Endothelial cell (in vitro differentiated cells): ENCODE measurements at places on chromosomes 1 and 21.

GRCh38 chr1:205291596-205291995 is 29.9 kb downstream of the NUAK2 start:
- no peak for DNase-seq

DNA sequence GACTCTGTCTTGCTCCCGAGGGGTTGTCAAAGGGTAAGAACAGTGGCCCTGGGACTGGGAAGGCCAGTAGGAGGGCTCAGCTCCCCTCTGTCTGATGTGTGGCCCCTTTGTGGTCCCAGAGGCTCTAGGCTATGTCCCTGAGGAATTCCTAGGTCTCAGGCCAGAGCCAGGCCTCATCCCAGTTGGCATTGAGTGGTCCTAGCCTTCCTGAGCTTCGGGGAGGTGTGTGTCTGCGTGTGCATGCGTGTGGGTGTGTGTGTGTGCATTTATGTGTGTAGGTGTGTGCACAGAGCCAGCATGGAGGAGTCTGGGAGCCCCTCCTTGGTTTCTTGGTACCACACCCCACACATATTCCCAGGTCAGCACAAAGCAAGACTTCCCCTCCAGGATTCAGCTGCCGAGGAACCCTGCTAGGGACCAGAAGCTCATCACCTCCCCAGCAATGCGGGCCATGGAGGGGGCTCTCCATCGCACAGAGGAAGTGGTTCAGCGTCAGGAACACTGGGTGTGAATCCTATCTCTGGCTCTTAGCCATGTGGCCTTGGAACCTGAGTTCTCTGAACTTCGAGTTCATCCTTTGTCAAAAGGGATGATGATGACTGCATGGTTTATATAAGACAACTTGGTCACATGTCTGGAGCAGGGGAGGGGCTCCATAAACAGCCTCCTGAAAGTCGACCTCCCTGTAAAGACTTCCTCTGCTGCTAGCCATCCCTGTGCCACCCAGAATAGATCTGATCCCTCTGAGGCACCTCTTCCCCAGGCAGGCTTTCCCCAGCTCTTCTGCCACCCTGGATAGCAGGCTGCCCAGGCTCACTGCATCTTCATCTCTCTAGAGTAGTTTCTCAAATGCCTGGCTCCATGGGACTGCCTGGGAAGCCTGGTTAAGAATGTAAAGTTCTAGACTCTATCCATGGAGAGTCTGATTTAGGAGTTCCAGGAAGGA is 8.3 kb upstream of the EPS8L3 start:
- no peak for DNase-seq

- DNase-seq = peak; percentile 44
These were observed 1.5 kb downstream of the HIPK1 start for GRCh38 chr1:113930499-113931161.

GRCh38 chr1:248850124-248850523 is 8.8 kb downstream of the ZNF692 start:
- DNase-seq = no peak

GRCh38 chr1:38203441-38203840 is 156.8 kb upstream of the POU3F1 start:
- no peak for DNase-seq

GRCh38 chr1:176897350-176898236 is 266.9 kb downstream of the ASTN1 start:
- DNase-seq = peak; percentile 85

DNA sequence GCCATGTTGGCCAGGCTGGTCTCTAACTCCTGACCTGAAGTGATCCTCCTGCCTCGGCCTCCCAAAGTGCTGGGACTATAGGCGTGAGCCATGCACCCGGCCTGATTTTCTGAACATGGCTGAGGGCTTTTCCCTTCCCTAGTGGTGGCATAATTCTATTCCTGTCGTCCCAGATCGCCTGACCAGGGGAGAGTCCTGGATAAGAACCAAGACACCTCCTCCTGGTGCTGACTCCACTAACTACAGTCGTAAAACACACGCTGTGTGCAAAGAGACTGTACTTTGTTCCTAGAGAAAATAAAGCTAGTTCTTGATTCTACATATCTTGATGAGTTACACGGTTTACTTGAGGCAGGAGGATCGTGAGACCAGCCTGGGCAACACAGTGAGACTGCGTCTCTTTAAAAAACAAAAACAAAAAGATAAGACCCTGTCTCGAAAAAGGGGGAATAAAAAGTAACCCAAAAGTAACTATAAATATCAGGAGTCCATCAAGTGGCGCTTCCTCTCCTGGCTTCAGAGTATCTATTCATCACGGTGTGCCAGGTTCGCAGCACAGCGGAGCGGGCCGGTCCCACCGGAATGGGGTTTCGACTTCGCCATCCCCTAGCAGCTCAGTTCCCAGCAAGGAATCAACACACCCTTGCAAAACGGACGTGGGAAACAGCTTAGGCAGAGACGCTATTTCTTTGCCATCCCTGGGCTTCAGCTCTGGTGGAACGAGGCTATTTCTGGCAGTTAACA is 973 bp downstream of the SDF4 start:
- no peak for DNase-seq

- DNase-seq = no peak
These were observed 30.0 kb downstream of the C2CD2 start for GRCh38 chr21:41923631-41924367.

DNA sequence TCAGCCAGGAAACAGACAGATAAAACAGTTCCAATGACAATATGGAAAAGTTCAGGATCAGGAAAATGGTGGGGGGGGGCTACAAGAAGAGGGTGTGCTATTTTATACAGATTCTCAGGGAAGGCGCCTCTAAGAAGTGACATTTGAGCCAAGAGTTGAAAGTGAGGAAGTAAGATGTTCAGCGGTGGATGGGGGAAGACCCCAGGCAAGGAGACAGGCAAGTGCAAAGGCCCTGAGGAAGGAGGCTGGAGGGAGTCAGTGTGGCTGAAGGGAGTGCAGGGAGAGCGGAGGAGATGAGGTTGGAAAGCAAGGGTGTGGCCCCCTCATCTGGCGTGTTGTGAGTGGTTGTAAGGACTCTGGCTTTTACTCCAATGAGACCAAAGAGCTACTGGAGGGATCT is 8.4 kb upstream of the PDZK1IP1 start:
- DNase-seq = no peak

DNA sequence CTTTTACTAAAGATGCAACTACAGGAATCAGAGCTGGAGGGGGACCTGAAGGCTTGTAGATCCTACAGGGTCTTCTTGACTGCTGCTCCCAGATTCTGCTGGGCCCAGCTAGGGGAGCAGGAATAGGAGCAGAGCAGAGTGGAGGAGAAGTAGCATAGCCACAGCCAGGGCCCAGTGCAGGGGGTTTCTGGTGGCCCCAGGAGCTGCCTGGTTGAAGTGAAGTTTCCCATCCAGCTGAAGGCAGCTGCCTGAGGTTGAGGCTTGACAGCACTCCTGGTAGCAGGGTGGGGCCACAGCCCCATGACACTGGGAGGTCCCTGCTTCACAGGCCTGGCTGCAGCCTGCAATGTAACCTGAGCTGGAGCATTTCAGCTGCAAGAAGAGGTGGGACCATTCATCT is 2.0 kb upstream of the INPP5B start:
- no peak for DNase-seq

DNA sequence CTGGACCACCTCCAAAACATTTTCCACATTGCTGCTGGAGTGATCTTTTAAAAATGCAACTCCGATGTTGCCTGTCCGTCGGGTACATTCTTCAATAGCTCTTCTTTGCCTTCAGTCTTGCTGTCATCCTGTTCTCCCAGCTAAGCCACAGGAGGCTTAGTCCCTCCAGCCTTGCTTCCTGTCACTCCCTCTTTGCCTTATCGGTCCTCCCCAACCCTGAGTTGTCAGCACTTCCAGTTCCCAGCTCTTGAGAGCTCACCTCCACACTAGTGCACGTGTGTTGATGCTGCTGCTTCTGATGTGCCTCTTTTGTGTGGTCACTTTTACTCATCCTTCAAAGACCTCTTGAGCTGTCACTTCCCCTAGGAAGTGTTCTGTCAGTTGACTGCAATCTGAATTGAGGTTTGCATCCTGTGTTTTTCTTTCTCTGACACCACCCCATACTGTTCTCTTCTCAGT is 15.3 kb downstream of the UCK2 start:
- DNase-seq = no peak

GRCh38 chr1:229859026-229859425 is 208.0 kb upstream of the GALNT2 start:
- DNase-seq = no peak

- peak; percentile 7 for DNase-seq
These were observed 2.7 kb upstream of the NEGR1 start for GRCh38 chr1:72285074-72285425.

DNA sequence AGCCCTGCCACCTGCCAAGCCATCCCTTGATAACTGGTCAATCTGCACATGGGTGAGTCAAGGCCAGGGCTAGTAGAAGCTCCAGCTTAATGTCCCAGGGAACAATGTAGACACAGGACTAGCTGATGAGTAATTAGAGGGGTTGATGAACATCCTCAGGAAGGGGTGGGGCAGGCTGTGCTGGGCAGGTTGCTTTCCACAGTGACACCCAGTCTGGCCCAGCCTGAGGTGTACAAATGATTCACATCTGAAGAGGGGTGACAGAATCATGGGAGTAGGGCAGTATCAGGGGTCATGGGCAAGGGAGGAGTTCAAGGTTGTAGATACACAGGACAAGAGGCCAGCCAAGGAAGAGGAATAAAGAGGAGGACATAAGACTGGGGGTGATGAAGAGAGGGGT is 4.3 kb downstream of the LPAR3 start:
- no peak for DNase-seq

GRCh38 chr1:60228041-60228491 is 154.5 kb upstream of the C1orf87 start:
- DNase-seq = no peak

DNA sequence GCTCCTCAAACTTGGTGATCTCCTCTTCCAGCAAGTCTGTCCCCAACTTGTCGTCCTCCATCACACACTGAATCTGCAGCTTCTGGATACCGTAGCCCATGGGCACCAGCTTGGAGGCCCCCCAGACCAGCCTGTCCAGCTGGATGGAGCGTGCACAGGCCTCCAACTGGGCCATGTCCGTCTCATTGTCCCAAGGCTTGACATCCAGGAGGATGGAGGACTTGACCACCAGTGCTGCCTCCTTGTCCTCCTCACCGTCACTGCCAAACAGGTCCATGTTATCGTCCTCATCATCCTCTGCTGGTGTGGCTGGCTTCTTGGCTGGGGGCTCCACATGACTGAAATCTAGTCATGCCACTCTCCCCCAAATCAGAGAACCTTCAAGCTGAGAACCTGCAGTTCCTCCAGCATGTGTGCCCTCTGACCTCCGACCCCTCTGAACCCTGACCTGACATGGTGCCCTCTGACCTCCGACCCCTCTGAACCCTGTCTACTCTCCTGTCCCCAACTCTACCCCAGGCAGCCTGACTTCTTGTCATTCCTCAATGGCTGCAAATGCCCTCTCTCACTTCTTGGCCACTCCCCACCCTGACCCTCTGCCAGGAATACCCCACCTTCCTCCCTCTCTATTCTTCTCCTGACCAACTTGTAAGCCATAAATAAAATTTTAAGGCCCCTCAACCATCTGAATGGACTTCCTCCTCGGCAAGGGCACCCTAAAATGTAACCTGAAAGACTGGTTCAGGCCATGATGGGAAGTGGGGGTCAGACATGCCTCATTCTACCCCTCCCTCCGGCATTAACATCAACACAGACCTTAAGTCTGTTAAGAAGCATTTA is 275.7 kb upstream of the C1orf174 start:
- DNase-seq = no peak

DNA sequence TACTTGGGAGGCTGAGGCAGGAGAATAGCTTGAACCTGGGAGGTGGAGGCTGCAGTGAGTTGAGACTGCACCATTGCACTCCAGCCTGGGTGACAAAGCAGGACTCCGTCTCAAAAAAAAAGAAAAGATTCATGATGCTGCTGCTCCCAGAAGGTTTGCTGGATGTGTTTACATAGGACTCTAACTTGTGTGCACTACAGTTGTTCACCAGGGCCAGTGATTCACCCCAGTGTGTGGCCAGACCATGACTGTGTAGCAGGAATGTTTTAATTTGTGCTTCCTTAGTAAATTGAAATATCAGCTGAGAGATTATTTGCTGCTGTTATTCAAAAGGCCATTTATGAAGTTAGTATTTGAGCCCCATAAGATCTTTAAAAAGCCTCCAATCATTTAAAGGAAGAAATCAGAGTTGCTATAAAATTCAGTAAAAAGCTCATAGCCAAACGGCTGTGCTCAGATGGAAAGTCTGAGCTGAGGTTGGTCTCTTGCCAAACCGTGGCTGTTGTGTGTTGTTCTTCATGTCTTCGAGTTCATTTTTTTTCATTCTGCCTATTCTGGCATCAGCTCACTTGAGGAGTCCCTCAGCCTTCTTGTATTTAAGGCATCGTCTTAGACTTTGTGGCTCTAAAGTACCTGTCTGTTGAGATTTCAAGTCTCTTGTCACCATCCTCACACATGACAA is 18.1 kb upstream of the PGD start:
- no peak for DNase-seq
